Erythroblast (primary cell): ENCODE measurements at places on chromosomes 16 and 17.

DNA sequence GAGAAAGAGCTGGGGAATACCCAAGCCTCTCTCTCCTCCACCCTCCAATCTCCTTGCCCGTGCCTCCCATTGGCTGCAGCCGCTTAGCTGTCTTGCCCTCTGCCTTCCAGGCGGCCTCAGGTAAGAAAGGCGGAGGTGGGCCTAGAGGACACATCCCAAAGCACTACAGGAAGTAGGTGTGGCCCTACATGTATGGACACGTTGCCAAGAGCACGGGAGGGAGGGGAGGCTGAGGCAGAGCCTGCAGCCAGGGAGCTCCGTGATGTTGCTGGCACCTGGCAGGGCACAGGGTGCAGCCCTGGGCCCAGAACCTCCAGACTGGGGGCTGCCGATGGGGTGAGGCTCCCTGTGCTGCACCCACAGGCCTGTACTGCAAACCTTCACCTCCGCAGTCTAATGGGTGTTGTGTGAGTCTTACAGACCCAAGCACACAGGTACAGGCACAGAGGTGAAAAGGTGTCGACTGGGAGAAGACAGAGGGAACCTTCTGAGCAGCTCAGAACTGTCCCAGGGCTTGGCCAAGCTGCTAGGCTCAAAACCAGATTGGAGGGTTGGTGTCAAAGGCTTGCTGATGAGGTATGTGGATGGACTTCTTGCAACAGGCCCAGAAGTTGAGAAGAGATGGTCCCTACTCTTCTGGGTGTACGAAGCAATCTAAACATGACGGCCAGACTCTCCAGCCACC, 23.5 kb upstream of the FOXK2 start:
- no peak for DNase-seq

GRCh38 chr16:50696575-50697420, 3.4 kb downstream of the NOD2 start:
- peak; percentile 63 for DNase-seq

DNA sequence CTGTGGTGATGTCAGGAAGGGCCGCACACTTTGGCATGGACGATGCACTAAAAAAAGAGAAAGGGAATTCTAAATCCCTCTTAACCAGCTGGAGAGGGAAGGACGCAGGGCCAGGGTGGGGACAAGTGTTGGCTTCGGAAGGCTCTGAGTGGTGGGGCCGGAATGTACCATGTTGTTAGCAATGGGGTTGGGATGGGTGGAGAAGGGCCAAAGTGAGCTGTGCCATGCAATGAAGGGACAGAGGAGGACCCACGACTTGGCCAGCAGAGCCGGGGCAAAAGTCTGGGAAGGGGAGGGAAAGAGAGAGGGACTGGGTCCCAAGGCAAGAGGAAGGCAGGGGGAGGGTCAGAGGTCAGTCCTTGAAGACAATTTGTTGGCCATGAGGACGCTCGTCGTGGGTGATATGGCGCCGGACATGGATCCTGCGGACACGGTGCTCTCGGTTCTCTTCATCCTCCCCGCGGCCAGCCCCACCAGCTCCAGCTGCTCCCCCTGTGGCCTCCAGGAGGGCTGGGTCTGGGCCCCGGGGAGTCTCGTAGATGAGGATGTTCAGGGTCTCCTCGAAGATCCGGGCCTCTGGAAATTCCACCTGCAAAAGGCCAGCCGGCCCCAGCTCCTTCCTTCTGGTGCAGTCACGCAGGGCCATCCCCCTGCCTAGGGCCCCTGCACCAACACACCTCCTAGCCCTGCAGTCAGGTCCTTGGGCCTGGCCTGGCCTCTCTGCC, 6.4 kb downstream of the ASPHD1 start:
- no peak for DNase-seq

- DNase-seq: no peak
Measured at GRCh38 chr17:17710728-17711541, 29.7 kb downstream of the RAI1 start.

DNA sequence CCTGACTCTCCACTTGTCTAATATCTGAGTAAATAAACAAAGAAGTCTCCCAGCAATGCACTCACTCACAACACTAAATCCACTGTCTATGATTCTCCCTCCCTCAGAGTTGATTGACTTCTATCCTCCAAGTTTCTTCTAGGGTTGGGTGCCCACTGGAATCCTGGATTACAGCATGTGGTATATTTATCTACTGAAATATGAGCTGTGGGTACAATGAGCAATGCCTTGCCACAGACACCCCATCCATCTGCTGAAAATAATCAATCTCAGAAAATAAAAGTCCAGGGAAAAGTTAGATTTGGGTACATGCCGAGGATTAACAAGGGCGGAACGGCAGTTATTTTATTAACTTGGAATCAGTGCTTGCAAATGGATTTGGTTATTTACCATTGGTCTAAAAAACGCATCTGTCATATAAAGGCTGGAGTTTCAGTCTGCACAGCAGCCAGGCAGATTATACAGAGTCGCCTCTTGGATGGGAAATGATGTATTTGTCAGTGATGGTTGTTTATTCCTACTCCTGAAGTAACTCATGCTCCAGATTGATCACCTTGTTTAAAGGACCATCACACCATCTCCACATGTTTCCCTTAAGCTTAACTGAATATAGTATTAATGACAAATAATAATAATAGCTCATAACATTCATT, 193.9 kb upstream of the SOX9 start:
- DNase-seq: no peak

- no peak for DNase-seq
Measured at GRCh38 chr16:20191566-20191965, 117.9 kb upstream of the GPR139 start.
